ENCODE measurements at places on chromosomes 5 and 9. TPM values are rescaled to one million over a fixed set of nuclear protein-coding genes. Genes with fewer than 3 reads are reported as not detected.

Gene PGM5
- 1.1 TPM for total RNA-seq

Gene SPINK13
- not detected for total RNA-seq

Gene MEGF10
- total RNA-seq = 0.71 TPM

Gene GPX8
- 155 TPM for total RNA-seq

DNA sequence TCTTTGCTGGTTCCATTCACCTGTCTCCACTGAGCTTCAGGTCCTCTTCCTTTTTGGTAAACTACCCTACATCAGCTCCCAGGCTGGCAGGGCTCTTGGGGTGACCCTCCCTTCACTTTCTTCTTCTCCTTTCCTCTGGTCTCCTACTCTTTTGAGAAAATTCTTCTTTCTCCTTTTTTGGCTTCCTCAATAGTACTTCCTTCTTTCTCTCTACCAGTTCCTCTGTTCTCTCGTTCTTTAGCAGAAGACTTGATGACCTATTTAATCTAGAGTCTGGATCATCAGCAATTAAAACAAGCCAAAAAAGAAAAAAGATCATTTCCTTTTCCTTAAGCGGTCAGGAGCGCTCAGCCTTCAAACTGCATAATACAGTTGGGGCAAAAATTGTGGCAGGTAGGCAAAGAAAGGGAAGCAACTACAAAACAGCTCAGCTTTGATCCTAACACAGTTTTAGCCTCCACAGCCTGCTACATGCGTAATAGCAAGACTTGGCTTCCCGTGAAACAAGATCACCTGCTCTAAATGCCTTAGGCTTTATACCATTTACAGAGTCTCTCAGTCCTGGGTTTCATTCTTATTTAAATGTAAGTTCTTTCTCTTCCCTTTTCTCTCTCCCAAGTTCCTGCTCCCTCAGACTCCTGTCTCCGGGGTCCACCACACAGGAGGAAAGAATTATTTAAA lies 14.0 kb upstream of the GSN start:
- DNase-seq = no peak

- DNase-seq = no peak
Measured at GRCh38 chr9:98101868-98102273, 17.2 kb downstream of the TRIM14 start.

GRCh38 chr9:137762414-137763061 lies 115.0 kb upstream of the CACNA1B start:
- DNase-seq = no peak

GRCh38 chr5:92841604-92842155 lies 739.3 kb downstream of the NR2F1-AS1 start:
- DNase-seq = no peak

DNA sequence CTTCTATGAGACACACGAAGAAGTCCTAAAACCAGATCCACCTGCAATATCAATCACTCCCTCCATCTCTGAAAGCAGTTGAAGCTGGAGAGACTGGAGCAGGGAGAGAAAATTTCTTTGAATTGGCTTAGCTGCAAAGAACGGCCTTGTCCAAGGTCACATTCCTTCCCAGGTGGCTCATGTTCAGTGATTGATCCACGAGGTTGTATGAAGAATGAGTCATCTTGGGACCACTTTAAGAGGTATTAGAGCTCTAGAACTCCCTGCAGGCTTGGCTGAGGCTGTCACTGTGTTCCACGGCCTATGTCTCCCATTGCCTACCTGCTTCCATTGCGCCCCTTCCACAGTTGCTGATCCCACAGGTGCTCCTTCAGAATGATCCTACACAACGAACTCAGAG lies 68.2 kb downstream of the HMHB1 start:
- DNase-seq = peak; percentile 56

DNA sequence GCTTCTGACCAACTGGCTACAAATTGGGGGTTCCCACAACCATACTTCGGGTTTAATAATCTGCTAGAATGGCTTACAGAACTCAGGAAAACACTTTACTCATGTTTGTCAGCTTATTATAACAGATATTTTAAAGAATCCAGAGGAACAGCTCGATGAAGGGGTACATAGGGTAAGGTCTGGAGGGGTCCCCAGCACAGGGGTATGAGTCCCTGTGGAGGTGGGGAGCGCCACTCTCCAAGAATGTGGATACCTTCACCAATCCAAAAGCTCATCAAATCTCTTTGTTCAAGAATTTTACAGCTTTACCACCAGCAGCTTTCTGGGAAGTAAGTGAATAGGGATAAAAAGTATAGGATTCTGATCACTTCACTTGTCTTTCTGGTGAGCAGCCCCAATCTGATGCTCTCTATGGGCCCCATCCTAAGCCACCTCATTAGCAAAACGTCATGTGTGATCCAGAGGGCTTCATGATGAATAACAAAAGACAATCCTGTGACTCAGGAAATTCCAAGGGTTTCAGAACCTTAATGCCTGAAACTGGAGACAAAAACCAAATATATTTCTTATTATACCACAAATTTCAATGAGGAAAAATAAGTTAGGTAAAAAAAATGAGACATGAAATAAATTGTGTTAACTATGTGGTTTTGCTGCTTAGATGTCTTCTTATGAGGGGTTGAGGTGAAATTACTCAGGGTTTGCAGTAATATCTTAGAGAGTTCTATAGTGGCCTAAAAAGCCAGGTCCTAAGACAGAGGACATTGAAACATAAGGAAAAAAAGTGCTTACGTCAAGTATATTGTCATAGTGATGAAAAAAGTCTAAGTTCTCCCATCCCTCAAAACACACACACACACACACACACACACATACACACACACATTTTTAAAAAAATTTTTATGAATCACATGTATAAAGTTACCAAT lies 290.5 kb downstream of the ANXA1 start:
- DNase-seq = peak; percentile 13

DNA sequence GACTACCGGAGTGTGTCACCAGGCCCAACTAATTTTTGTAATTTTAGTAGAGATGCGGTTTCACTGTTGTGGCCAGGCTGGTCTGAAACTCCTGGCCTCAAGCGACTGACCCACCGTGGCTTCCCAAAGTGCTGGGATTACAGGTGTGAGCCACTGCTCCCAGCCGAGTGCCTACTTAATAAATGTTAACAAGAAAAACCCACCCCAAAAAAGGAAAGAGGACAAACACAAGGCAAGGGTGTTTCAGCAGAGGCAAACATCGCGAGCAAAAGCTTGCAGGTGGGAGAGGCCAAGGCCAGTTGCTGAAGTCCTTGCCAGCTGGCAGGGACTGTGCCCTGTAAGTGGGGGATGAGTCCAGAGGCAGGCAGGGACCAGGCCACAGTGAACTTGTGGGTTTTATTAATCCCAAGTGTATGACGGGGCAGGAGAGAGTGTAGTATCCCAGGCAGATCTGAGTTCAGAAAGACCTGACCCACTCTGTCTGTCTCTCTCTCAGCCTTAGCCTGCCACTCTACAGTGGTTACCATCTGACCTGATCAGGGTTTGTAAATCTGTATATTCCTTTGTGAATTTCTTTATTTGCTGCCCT lies 6.4 kb upstream of the FPGS start:
- DNase-seq = peak; percentile 93

Measured in M059J (cell line).